ENCODE measurements at places on chromosomes 3 and 15.
A peak's percentile ranks its signal among the peaks of the same experiment; 100 is the strongest.

GRCh38 chr3:107250221-107250620, 127.0 kb upstream of the CCDC54 start:
- no peak for DNase-seq

- no peak for DNase-seq
Observed at GRCh38 chr3:13261892-13262291, 158.2 kb downstream of the NUP210 start.

DNA sequence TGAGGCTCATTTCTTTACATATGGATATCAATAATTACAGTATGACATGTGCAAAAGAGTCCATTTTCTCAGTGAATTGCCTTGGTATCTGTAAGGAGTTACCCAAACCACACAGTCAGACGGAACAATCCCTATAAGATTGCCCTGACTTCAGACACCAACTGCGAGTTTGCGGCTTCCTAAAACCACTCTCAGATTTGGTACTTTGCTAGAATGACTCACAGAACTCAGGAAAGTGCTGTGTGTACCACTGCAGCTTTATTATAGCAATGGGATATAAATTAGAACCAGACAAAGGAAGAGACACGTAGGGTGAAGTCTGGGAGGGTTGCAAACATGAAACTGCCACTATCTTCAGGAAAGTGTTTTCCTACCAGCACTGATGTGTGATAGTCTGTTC, 45.8 kb upstream of the ATP13A3 start:
- no peak for DNase-seq

- no peak for DNase-seq
Observed at GRCh38 chr3:51747840-51748239, 31.2 kb downstream of the IQCF6 start.

DNA sequence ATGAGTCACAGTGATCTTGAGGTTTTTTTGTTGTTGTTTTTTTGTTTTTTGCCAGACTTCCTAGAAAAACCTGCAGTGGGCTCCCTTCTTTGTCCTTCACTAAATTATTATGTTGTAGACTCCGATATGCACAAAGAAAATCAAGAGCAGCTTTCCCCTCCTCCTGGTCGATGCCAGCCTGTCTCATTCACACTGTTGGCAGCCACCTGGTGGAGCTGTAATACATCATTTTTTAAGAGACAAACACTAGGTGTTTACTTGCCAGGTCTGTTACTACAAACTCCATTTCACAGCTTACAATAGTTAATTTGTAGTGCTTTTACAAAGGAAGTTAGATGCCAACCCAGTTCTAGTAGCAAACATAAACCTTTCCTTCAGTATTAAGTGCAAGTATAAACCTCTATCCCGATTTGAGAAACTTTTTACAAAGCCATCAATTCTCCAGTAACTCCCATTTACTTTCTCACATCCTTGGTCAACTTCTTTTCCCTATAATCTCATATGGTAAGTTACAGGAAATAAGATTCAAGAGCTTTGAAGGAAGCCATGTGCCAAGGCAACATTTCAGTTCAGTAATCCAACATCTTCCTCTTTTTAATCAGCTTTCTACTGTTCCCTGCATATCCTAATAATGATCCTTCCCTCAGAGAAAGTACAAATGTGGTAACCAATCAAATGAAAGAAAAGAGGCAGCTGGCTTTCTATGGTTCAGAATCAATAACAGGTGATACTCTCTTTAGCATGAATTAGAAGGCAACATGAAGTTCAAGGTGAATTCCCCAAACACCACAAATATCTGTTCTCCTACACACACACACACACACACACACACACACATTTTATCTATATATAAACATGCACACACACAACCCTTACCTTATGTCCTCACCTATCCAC, 14.0 kb downstream of the AAGAB start:
- DNase-seq: peak; percentile 5

DNA sequence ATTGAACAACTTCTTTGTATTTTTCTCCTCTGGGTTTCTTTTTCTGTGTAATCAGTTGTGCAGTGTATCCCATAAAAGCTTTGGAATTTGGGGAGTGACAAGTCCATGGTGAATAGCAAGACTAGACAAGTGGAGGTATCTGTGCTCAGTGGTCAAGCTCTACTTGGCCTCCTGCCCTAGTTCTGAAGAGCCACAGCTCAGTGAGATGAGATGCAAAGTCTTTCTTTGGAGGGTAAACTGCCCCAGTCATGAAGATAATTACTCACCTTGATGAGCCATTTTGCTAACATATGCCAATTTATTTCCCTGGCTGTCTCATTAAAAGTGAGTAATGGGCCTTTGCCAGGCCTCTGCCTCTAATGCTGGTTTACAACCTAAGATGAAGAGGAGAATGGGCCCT, 271.2 kb upstream of the TRIM42 start:
- DNase-seq: no peak

DNA sequence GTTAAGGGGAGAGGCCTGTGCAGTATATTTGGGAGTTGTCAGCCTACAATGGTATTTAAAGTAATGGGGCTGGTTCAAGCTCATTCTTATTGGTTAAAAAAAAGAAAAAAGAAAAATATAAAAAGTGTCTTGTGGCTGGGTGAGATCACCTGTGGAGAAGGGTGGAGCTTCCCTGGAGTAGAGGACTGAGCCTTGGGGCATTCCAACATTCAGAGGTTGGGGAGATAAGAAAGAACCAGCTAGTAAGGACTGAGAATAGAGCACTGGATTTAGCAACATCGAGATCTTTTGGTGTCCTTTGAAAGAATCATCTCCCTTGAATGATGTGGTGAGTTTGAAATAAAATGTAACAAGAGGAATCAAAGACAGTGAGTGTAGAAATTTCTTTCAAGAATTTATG, 5.2 kb downstream of the SLC49A4 start:
- no peak for DNase-seq

GRCh38 chr15:69093127-69093526, 67.3 kb upstream of the GLCE start:
- DNase-seq: no peak

DNA sequence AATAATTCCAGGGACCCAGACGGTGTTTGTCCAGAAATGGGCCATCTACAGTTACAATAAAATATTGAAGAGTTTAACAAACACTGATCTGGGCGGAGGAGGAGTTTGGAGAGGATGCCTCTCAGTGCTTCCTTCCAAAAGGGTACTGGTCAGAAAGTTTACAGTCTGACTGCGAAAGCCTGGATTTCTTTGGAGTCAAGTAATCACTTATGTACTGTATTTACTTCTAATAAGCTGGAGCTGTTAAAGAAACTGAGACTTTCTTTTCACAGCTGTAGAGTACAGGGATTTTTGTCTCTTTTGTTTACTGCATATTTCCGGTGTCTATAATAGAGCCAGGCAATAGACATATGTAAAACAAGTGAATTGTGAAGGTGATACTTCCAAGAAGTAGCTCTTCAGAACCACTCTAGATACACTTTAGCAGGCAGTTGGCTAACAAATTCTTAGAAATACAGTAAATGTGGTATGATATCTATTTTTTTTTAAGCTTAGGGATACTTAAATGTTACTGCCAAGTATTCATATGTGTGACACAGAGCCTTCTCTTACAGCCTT, 22.1 kb upstream of the NEO1 start:
- no peak for DNase-seq

- DNase-seq: no peak
Observed at GRCh38 chr3:4746241-4746958, 232.8 kb upstream of the BHLHE40 start.

DNA sequence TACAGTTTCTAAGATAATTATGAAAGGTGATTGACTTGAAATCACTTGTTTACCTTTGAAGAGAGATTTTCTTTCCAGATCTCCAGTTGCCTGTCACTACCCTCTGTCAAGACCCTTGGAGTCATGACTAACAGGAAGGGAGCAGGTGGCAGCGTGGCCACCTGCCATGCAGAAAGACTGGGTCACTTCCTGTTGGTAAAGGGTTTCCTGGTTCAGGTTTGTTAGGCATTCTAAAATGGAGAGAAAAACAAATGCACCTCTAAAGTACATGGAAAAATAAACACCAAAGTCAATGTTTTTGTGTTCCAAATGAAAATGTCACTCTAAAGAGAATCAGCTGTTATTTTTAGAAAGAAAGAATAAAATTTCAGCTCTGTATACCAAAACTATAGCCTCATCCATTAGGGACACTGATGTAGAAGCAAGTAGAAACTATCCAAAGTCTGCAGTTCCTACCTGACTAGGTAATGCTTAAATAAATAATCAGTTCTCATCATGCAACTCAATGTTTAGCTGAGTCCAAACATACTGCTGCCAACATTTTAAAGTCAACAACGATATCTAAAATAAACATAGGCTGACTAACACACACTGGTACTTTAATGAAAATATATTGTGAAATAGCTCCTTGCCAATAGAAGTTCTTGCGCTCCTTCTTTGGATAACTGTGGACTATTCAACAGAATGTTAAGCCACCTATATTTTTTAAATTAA, 23.9 kb upstream of the TM4SF1 start:
- DNase-seq: no peak

DNA sequence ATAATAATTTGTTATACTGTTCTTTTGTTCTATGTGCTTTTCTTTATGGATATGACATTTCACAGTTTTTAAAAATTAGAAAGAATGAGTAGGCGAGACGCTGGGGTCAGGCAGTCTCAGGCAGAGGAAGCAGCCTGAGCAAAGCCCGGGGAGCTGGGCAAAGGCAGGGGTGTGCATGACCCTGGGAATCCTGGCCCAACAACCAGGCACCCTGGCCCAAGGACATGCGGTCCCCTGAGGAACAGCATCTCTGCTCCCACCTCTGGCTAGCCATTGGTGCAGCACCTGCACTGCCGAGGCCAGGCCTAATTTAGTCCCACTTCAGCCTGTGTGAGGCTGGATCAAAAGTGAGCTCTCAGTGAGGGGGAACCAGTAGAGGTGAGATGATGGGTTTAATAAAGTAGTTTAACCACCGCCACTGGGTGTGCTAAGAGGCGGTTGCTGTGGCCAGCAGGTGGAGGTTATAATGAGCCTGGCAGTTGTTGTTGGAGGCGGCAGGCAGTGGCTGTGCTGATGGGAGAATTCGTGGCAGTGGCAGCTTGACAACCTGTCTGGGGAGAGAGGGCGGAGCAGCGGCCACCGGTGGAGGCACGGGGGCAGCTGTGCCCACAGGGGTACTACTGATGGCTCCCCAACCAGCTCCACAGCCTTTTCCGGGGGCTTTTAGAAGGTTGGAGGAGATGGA, 41.5 kb downstream of the PRKCD start:
- DNase-seq: no peak

GRCh38 chr15:80997692-80998091, 3.0 kb upstream of the TLNRD1 start:
- DNase-seq: no peak

DNA sequence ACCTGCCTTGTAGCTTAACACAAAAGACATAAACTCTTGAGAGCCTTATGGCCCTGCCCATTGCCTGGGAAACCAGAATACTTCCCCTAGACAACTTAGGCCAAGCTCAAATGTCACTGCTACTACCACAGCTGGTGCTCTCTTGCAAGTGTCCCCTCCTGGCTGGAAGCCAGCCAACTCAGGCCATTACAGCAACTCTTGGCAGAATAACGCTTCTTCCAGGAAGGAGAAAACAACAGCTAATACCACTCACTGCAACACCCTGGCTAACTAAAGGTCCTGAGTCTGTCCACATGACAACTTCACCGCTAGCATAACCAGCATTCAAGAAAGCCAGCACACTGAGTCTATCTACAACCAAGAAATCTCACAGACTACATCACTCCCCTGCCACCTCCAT, 5.1 kb upstream of the B4GALT4 start:
- DNase-seq: no peak

DNA sequence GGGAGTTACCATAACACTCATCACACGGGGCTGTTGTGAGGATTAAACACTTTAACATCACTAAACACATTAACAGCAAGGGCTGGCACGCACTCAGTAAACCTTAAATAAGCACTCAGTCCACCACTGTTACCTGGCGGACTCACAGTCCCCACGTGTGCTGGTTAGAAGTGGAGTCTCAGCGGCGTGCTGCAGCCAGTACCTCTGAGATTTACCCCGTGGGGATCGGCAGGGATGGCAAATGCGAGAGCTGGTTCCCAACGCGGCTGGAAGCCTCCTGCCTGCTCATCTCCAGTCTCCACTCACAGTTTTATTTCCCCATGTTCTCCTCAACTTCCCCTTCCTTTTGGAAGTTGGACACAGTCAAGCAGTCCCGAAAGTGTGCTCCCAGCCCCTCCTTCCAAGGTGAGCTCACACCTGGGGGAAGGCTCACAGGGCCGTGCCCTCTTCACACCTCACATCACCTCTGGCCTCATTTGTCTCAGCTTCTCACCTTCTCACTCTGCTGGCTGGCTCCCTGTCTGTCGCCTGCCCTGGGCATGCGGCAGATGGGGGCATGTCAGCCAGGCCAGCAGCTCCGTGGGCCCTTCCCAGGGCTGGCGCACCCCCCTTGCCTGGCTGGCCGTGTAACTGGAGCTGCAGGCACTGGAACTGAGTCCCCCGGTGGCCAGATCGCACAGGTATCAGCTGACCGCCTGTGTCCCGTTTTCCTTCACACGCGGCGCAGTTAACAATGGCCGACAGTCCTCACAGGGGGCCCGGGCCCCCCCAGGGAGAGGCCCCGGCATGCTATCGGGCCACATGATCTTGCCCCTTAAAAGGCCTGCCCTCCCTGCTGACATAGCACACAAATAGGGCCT, 87.1 kb downstream of the WNT7A start:
- DNase-seq: no peak

DNA sequence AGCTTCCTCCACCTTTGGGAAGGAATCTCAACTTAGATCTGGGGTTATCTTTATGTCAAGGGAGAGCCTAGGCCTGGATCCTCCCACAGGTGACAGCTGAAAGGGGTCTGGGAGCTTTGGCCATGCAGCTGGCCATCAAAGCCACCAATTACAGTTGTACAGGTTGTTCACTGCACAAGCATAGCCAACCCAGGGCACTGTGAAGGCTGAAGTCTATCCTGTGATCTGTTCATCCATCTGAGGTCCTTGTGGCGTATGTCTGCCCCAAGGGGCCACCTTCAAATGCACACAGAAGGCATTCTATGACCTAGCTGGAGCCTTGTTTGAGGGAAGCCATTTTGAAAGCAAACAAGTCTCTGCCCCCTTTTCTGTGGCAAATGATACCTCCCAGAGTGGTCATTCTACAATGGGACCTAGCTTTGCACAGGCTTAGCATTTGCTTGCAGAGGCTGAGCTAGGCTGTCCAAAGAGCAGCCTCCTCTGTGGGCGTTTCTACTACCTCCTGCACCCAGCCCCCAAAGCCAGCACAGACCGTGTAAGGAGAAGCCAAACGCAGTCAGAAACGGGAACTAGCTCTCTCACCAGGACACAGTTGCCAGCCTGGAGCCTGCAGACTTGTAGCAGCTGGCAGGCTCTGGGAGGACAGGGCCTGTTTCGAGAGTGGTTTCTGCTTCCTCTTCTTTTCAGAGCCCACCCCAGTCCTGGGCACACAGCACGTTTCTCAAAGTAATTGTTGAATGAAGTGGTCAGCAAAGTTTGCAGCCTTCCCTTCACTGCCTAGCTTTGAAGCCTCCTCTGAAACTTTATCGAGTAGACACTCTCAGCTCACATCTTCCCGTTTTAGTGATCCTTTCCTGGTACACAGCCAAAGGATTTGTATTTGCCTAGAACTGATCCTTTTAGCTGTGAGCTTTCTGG, 157.3 kb upstream of the SMAD3 start:
- DNase-seq: no peak

GRCh38 chr3:5116538-5116937, 5.6 kb upstream of the ARL8B start:
- no peak for DNase-seq

- no peak for DNase-seq
Observed at GRCh38 chr3:196360586-196360985, 22.4 kb upstream of the TM4SF19 start.
